T-helper 2 cell treated with Interferon-gamma antibody and Interleukin-4, amounts not matched to agents 5 μg/mL and 100 μg/mL, for 36 hours (primary cell): ENCODE measurements at places on chromosomes 16 and 17.
A peak's percentile ranks its signal among the peaks of the same experiment; 100 is the strongest.

DNA sequence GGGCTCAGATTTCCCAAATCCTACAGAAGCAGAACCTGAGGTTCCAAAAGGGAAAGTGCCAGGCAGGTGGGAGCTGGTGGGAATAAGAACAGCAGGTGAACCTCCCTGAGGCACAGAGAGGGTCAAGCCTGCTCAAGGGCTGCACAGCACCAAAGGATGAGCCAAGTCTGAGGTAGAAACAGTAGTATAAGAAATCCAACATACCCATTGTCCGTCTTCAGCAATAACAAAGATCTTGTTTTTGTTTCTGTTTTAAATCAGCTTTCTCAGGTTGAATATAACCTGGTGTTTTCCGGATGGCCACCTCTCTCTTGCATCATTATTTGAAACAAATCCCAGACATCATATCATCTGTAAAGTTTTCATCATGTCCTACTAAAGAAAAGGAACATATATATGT is 10.6 kb upstream of the CES3 start:
- no peak for DNase-seq

- DNase-seq = no peak
Observed at GRCh38 chr17:39553341-39553945, 54.3 kb downstream of the NEUROD2 start.

GRCh38 chr17:48544349-48545021 is 424 bp downstream of the HOXB2 start:
- peak; percentile 46 for DNase-seq

DNA sequence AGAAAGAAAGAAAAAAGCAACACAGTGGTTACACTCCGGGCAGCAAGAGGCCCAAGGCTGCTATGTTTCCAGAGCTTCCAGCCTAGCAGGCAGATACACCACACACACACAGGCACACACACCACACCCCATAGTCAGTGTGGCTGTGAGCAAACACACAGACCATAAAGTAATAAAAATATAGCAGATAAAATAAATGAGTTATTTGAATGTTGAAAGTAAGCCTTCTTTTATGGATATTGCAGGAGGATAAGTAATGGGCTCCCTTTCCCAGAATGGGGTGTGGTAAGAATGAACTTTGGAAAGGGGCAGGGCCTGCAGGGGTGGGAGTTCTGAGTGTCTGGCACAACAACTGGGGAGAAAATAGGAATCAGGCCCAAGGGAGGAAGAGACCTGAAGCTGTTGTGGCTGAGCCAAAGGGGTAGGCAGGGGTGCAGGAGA is 4.8 kb upstream of the CDK5RAP3 start:
- no peak for DNase-seq

DNA sequence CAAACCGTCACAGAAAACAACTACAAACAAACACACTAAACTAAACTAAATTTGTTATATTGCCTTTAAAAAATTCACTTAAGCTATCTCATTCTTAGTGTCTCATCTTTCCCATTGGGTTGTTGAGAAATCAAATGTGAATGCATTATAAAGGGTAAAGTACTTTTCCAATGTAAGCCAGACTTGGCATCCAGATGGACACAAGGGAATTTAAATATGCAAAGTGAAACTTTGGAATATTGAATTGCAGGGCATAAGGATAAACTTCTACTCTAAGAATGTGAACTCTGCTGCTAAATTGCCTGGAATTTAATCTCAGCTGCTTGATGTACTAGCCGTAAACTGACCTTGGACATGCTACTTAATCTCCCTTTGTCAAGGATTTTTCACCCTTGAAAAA is 1554.6 kb downstream of the CDH8 start:
- DNase-seq = no peak

DNA sequence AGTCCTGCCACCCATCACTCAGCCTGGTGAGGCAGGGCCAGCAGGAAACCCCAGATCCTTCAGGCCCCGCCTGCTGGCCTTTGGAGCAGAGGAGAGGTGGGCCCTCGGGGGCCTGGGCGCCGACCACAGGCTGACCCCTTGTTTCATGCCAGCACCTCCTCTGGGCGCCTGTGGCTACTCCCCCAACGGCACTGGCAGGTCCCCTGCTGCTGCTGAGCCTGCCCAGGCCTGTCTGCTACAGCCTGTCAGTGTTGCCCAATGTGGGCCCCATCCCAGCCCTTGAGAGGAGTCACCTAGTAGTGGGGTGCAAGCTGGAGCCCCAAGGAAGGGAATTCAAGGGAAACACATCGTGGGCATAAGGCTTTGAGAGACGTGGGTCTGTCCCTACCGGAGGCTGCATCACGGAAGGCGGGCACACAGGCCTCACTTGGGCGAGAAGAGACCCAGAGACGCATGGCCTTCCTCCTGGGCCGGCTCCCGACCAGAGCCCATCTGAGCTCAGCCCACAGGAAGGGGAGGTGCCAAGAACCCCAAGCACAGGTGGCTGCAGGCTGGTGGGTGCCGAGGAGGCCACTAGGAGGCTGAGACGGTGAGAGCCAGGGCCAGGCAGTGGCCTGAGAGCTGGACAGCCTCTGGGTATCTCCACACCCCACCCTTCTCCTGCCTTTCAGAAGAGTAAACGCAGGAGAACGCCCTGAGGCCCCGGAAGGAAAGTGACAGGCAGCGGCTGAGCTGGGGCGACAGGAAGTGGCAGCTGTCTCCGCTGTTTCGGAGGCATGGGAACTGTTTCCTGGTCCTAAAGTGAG is 8.0 kb upstream of the FASN start:
- DNase-seq = peak; percentile 68

GRCh38 chr16:57753448-57754353 is 18.1 kb downstream of the KATNB1 start:
- no peak for DNase-seq

- no peak for DNase-seq
Observed at GRCh38 chr16:87319011-87319410, 1.8 kb upstream of the C16orf95 start.

- DNase-seq = peak; percentile 29
Observed at GRCh38 chr17:42678951-42679491, 2.2 kb upstream of the PLEKHH3 start.

- no peak for DNase-seq
Observed at GRCh38 chr17:58605470-58605869, 86.4 kb downstream of the TEX14 start.

- DNase-seq = no peak
Observed at GRCh38 chr16:28991687-28992086, 6.8 kb downstream of the LAT start.

GRCh38 chr16:83244057-83244456 is 563.7 kb upstream of the HSBP1 start:
- no peak for DNase-seq

DNA sequence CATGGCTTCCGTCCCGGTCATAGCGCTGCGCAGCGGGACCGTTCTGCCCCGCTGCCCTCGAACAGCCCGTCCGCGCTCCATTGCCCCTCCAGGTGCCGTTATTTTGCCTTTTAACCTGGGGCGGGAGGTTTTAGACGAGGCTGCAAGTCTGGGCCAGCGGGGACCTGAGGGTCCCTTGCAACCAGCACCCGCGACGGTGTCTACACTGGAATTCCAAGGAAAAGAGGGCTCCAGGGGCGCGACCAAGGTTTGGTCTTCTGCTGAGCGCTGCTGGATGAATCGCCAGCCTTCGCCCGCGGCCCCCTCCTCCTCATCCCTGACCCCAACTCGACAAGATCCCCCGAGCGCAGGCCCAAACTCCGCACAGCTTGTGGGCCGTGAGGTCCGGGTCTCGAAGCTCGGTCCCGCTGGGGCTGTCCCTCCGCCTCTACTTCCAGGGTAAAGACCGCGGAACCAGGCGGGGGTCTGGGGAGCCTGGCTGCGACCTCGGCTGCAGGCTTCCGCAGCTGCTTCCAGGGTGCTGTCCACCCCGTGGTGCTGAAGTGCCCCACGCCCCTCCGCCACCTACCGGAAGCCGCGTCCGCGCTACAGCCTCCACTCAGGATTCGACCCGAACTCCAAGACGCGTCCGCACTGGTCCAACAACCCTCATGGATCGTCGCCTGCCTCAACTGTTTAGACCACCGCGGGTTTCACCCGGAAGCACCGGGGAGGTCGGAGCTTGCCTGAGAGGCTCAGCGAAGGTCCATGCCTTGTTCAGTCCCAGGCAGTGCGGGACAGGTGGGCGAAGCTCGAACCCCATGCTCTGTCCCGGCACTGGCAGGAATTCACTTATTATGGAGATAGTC is 10.1 kb upstream of the CA4 start:
- DNase-seq = peak; percentile 67

- DNase-seq = no peak
Observed at GRCh38 chr16:87705771-87706277, 60.0 kb downstream of the KLHDC4 start.

DNA sequence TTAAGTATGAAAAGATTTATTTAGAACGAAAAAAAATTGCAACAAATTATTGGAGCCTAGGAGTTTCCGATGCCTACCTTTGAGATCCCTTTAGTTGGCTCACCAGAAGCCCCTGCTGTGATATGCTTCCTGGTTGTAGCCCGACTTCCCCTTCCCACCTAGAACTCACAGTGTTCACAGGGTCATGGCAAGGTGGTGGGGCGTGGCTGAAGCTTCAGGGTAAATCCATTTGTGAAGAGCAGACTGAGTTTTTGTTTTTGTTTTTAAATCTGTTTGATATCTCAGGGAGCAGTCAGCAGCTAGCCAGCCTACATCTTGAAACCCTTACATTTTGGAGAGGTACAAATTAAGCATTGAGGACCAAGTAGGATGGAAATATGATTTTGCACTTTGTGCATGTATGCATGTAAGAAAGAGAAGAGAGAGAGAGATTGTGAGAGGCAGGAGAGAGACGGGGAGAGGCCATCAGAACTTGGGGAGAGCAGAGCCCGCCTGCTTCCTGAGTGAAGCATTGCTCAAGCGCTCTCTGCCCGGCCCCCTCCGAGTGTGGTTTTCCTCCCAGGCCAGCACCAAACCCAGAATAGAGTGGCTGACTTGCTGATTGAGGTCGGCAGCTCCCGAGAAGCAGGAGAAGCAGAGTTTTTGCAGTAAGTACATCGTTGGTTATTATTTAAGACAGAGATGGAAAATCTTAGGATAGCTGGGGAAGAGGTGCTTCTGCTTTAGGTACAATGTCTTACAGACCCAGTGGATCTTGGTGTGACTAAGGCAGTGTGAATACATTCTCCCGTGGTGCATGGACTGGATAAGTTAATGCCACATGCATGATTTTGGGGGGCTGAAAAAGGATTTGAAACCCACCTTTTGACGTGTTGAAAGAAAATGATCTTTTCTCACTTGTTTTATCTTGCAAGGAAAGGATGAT is 64.2 kb downstream of the SPECC1 start:
- DNase-seq = peak; percentile 30

GRCh38 chr17:13152501-13152900 is 134.7 kb upstream of the ELAC2 start:
- DNase-seq = no peak

DNA sequence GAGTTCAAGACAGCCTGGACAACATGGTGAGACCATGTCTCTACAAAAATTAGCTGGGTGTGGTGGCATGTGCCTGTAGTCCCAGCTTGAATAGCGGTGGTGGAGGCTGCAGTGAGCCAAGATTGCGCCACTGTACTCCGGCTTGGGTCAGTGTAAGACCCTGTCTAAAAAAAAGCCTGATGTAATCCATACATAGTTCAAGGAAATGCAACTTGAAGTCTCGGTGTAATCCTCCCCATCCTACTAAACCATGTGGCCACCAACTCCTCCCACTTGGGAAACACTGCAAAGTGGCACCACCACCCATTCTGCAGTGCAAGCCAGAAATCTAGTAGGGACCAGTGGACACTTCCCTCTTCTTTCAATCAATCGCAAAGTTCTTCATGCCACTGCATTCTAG is 5.4 kb upstream of the KPNB1 start:
- no peak for DNase-seq

- DNase-seq = no peak
Observed at GRCh38 chr16:70418274-70418992, 20.5 kb downstream of the ST3GAL2 start.

DNA sequence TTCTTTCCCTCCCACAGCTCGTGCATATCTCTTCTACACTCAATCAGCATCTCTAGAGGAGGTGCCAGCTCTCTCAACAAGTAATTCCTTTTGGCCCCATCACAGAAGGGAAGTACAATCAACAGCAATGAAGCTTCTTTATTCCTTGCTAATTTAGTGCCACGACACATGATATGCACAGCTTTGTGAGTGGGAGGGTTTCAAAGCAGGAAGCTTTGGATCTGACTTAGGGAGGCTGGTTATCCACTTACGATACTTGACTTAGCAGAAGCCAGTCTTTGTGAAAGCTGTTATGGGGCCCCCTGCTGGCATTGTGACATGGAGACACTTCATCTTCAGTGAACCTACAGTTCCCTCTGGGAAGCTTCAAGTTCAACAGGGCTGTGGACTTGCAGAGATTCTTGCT is 81.0 kb downstream of the TMEM100 start:
- DNase-seq = peak; percentile 8

DNA sequence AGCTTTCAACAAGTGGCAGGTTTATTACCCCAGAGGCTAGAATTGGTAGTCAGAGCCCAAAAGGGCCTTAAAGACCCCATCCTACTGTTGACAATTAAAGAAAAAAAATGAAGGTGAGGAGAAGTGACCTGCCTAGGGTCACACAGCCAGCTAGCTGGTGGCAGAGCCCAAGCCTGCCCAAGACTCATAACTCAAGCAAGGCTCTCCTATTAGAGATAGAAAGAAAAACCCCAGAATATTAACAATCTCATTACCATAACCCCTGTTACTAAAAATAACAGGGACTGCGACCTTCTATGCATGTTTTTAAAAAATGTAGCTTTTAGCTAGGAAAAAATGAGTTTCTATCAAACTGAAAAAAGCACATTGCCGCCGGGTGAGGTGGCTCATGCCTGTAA is 14.0 kb downstream of the HSPB9 start:
- DNase-seq = no peak

DNA sequence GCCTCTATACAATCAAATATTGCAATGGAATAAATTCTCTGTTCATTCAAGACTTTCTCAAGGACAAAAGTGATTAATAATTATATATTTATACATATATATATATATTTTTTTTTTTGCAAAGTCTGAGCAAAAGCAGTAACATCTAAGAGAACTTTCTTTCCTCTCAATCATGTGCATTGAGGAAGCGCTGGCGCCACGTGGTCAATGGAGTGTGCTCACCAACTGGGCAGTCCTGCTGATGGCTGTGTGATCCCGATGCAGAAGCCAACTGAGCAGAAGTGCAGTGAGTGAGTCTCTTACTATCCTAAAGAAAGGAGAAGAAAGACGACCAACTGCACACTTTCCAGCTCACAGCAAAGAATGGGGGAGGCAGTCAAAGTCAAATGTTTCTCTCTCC is 37.2 kb upstream of the ULK2 start:
- DNase-seq = no peak

DNA sequence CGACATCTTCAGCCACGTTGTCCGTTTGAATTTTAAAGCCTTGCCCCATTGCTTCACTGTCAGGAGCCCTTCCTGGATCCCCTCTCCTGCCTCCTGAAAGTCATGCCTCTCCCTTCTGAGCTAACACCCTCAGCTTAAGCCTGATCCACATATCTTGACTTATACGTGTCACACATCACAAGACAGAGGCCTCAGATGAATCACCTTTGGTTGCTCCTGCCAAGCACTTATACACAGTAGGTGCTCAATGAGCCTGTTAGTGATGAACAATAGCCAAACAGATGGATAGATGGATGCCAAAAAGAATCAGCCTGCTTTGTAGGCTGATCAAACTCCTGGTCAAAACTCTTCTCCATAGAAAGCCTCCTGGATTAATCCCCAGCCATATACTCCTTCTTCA is 31.8 kb downstream of the PITPNM3 start:
- DNase-seq = no peak

GRCh38 chr16:17343728-17344127 is 127.0 kb downstream of the XYLT1 start:
- no peak for DNase-seq
